EH (cell line): ENCODE measurements at places on chromosomes 2 and 18.

- DNase-seq, result no peak
These were observed 77.1 kb downstream of the CMPK2 start for GRCh38 chr2:6788614-6789013.

- DNase-seq, result peak; percentile 65
These were observed 96.8 kb downstream of the UBE2E3 start for GRCh38 chr2:181077128-181077709.

DNA sequence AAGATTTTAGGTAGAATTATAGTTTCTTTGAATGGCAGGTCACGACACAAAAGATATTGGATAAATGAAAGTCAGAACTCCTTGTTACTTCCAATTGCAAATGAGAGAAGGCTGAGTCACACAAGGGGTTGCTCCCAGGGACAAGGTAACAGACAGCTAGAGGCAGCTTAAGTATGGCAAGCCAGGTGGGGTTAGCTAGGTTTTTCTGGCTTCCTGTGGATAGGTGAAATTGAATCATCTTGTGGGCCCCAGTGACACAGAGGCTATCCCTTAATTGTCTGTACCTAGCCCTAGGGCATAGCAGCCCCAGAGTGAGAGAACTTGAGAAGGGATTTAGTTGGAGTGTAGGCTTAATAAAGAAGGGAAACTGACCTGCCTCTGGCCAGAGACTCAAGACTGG is 407.7 kb upstream of the SLC8A1 start:
- DNase-seq, result no peak

GRCh38 chr2:227921648-227922047 is 50.2 kb downstream of the DAW1 start:
- no peak for DNase-seq

- no peak for DNase-seq
These were observed 932.8 kb upstream of the POU3F3 start for GRCh38 chr2:103921161-103921560.

DNA sequence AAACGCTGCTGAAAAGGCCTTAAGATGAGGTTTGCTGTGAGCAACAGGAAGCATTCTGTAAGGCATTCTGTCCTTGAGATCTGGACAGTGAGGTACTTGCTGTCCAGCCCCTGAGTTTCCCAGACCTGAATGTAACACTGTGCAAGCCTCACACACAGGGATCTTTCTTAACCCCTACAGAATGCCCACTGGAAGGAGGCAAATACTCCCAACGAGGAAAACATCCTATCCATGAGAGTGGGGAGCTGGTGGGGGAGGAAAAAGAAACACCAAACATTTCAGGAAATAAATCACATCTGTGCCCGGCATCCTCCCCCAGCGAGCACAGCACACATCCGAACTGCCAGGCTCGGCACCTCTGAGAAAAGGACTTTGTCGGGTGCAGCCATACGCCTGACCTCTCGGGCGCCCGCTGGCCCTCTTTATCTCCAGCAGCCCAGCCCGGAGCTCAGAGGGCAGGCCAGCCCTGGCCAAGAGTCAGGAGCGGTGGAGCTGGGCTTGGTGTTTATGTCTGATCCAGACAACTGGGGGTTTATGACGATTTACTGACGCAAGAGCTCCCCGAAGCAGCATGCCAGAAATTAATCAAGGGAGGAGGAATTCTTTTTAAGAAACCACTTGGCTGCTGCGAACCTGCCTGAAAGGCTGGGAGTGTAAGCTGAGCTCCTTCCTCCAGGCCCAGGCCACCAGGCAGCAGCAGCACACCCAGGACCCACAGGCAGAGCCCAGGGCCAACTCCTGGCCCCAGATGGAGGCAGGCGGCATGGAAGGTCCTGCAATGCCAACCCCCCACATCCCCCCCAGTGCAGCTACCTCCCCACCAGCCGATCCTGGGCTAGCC is 72.2 kb downstream of the HDAC4 start:
- DNase-seq, result peak; percentile 86

DNA sequence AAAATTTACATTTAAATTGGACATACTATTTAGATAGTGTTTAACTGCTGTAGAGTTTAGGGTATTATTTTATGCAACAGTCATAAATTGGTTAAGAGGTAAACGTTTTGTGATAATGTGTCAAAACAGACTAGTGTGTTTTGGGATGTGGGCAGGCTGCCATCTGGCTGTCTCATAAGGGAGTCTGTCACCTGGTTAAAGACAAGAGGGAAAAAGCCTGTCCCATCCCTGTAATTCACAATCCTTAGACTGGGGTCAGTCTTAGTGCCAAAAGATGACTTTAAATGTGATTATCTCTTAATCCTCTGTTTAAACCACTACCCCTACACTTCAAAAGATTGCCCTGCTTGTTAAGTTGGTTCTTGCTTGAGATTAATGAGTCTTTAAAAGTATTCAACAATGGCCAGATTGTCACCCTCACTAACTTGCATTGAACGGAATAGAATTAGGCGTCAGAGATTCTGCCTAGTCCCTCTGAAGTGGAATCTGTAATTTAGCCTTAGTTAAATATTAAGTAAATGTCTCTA is 59.2 kb downstream of the SGPP2 start:
- no peak for DNase-seq

DNA sequence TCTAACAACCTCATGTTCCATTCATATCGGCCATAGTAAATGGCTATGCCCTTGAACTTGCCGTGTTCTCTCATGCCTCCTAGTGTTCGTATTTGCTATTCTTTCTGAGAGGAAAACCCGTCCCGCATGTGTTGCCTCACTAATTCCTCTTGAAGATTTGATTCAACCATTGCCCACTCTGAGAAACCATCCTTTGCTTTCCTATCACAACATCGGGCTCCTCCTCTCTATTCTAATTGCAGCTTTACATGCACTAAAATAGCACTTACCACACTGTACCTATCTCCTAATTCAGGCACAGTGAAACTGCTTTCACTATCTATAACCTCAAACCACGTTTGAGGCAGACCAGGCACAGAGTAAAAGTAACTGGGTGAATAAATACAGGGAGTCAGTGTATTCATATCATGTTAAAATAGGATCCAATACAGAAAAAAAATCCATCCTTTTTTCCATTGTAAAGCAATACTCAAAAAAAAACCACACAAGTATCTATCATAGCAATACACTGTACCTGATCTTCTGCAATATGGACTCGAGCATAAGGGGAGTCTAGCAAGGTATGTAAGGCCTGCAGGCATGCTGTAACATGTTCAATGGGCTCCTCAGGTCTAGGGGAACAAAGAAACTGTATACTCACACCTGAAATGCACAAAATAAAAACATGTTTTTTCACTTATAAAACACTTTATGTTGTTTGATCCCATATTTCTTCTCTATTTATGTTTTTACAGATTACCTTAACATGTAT is 39.0 kb upstream of the STRN start:
- DNase-seq, result peak; percentile 32

- DNase-seq, result no peak
These were observed 7.4 kb downstream of the CYB5A start for GRCh38 chr18:74284191-74284979.

GRCh38 chr18:10215446-10215845 is 239.0 kb upstream of the APCDD1 start:
- DNase-seq, result no peak

DNA sequence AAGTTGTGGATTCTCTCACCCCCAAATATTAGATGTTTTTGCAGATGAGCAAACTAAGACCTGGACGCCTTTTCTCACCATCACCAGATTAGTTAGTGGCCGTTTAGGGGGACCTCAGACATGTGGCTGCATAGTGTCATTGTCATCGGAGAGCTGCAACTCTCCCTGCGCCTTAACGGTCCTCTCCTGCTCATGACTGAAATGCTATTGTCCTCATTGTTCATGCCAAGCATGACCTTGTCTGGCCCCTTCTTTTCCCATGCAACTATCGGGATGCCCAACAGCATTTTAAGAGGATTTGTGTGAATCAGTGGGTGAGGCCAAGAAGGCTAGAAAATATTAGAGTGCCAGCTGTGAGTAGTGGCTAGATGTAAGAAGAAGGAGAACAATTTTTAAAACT is 174.2 kb downstream of the SOCS6 start:
- DNase-seq, result no peak

DNA sequence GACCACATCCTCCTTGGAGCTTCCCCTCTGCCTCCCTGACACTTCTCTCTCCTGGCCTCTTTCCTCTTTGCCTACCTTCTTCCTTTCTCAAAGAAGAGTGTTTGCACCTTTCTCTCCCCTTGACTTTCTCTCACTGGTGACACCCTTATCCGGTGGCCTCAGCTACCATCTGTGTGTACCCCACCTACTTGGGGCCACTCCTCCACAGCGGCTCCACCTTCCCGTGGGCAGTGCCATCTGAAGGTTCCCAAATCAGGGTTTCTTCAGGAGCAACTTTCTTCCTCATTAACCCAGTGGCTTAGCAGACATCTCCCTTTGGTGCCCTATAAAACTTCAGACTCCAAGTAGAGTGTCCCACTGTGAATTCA is 5.3 kb upstream of the NCL start:
- no peak for DNase-seq

DNA sequence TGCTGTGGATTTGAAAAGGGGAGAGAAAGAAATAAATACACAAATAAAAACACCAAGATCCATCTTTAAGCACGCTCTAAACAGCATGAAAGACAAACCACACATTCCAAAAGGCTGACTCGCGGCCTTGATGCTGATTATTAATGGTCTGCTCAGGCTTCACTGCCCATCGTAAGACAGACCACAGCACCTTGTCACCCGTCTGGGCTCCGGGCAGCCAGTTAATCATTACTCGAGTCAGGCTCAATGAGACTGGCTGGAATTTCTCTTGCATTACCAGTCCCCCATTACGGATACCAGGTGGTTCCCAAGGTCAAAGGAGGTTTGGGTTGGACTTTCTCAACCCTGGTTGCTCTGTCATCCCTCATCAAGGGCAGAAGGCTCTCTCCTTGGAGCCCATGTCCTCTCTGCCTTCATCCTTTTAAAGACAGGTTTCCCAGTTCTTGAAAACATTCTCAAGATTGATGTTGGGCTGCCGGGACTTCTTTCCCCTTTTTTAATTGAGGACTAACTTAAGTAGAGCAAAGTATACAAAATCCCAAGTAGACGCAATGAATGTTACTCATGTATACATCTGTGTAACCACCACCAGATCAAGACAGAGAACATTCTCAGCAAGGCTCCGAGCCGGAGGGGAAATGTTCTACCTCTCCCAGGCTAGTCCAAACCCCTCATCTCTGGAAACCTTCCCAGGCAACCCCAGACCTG is 8.1 kb downstream of the SMAD7 start:
- DNase-seq, result peak; percentile 98

- peak; percentile 58 for DNase-seq
These were observed 30.6 kb upstream of the PPP3R1 start for GRCh38 chr2:68282811-68283418.
